ENCODE measurements at places on chromosomes 11 and 22.

- no peak for DNase-seq
Measured at GRCh38 chr11:57410287-57410686, 16.6 kb downstream of the SLC43A3 start.

GRCh38 chr22:17258015-17258787, 39.0 kb upstream of the ADA2 start:
- DNase-seq: no peak

- peak; percentile 60 for DNase-seq
Measured at GRCh38 chr22:21972293-21972779, 10.3 kb downstream of the TOP3B start.

GRCh38 chr11:117906710-117907109, 22.5 kb downstream of the TMPRSS13 start:
- no peak for DNase-seq

DNA sequence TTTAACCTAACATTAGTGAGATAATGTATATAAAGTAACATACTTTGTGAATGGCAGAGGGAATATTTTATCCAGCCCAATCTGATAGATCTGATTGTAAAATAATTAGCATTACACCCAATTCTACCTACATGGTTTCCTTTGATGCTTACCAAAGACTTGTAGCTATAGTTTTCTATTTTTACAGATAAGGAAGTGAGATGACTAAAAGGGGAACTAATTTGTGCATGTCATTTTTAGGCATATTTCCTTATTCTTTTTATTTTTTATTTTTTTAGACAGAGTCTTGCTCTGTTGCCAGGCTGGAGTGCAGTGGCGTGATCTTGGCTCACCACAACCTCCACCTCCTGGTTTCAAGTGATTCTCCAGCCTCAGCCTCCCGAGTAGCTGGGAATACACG, 793.7 kb upstream of the LRRC4C start:
- DNase-seq: no peak

- no peak for DNase-seq
Measured at GRCh38 chr11:70705097-70705496, 306.8 kb downstream of the CTTN start.
